ENCODE measurements at places on chromosomes 3 and 15.

DNA sequence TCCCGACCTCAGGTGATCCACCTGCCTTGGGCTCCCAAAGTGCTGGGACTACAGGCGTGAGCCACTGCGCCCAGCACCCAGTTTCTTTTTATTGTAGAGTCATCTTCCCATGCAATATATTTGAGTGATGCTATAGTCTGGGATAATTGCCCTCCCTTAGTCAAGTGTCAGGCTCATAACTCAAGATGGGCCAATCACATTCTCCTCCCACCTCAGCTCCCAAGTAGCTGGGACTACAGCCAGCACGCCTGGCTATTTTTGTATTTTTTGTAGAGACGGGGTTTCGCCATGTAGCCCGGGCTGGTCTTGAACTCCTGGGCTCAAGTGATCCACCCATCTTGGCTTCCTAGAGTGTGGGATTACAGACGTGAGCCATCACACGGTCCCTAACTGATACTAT lies 15.2 kb upstream of the PTPN9 start:
- DNase-seq, result no peak

DNA sequence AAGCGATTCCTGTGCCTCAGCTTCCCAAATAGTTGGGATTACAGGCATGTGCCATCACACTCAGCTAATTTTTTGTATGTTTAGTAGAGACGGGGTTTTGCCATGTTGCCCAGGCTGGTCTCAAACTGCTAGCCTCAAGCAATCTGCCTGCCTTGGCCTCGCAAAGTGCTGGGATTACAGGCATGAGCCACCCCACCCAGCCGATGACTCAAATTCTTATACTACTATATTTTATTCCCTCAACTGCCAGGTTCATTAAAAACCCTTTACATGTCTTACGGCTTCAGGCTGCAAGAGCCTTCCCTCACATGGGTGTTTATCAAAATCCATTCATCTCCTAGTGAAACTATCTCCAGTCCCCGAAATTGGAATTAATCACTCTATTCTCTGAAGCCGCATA lies 63.4 kb downstream of the CBLB start:
- no peak for DNase-seq

DNA sequence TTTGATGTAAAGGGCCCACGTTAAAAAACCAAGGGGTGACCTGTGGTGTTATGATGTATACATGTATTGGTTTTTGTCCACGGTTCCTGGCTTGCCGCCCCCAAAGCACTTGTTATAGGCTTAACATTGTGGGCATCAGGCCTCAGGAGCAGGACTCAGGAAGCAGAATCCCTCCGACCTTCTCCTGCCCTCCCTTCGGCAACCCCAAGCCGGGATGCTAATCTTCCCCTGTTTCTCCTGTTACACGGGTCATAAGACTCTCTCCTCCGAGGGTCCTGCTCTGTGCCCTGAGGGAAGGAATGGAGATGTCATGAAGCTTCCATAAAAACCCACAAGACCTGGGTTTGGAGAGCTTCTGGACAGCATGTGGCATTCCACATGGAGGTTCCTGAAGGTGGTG lies 48.8 kb downstream of the RPLP1 start:
- DNase-seq, result no peak

- DNase-seq, result no peak
Measured at GRCh38 chr3:123779655-123780231, 104.4 kb downstream of the MYLK start.

DNA sequence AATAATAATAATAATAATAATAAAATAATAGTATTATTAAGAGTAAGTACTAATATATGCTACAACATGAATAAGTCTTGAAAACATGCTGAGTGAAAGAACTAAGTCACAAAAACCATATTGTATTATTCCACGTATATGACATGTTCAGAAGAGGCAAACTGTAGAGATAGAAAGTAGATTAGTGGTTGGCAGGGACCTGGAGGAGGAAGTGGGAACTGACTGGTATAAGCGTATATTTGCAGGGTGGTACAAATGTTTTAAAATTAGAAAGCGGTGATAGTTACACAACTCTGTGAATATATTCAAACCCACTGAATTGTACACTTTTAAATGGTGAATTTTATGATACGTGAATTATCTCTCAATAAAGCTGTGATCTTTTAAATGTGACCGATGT lies 32.8 kb downstream of the LRRK1 start:
- DNase-seq, result no peak

DNA sequence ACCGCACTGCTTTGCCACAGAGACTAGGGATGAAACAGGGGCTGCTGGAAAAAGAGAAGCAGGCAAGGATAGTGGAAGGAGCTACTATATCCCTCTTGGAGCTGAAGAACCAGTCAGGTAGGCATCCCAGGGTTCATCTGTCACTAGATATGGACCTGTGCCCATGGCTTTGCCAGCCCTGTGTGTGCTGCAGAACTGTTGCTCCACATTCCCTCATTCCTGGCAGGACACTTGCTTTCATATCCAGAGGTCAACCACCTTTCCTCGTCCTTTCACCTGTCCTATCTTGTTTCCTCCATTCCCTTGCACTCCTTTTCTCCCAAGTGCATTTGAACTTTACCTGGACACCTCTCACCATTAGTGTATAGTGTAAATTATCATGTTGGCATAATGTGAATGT lies 12.0 kb downstream of the SNRK start:
- no peak for DNase-seq

GRCh38 chr3:100641471-100642032 lies 32.2 kb downstream of the ADGRG7 start:
- no peak for DNase-seq

- DNase-seq, result no peak
Measured at GRCh38 chr3:95738045-95738444, 1076.3 kb upstream of the EPHA6 start.

GRCh38 chr3:192063570-192063969 lies 602.6 kb downstream of the PYDC2 start:
- no peak for DNase-seq

GRCh38 chr3:45983770-45984169 lies 11.9 kb downstream of the FYCO1 start:
- DNase-seq, result no peak

DNA sequence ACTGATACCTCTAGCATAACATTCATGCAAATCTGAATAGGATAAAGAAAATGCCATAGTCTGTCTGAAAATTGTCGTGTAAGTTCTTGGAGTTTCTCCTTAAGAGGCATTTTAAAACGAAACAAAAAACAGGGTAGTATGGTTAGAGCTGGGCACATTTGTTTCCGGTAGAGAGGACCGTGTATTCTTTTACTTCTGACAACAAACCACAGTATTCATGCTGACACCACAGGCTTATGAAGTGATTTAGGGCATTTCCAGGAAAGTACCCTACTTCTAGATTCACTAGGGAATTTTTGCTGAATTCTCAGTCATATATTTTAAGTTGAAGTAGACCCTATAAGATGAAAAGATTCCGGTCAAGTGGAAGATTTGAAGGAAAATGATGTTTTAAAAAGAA lies 541.3 kb downstream of the UNC13C start:
- no peak for DNase-seq
